ENCODE measurements at places on chromosomes 3 and 15.

GRCh38 chr15:65041787-65042186 lies 3.4 kb upstream of the SLC51B start:
- DNase-seq = no peak

GRCh38 chr3:48410205-48411040 lies 19.5 kb downstream of the PLXNB1 start:
- DNase-seq = no peak

GRCh38 chr3:117887901-117888300 lies 1146.7 kb downstream of the IGSF11 start:
- no peak for DNase-seq

DNA sequence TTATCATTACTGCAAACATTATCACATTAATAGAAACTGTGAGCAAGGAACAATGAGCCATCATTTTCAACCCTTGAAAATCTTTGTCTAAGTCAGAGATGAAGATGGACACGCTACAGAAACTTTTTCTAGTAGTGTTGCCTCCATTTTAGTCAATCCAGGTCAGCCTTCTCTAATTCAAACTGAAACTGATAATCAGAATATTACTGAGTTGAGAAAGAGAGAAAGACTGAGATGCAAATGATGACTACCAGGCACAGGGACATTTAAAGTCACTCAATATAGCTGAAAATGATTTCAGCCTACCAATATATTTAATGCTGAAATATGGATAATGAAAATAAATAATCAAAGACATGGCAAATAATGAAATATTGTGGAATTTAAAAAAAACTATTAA lies 261.4 kb downstream of the GBE1 start:
- no peak for DNase-seq

GRCh38 chr3:58047826-58048225 lies 39.6 kb downstream of the FLNB start:
- DNase-seq = no peak

GRCh38 chr3:15899388-15899787 lies 101.6 kb upstream of the ANKRD28 start:
- no peak for DNase-seq

GRCh38 chr15:84599906-84600305 lies 903 bp upstream of the ZSCAN2 start:
- DNase-seq = no peak

All from caudate nucleus (tissue), 63 donors.